ENCODE measurements at places on chromosomes 2 and 18.

- no peak for DNase-seq
Observed at GRCh38 chr2:237675316-237675715, 47.9 kb downstream of the LRRFIP1 start.

DNA sequence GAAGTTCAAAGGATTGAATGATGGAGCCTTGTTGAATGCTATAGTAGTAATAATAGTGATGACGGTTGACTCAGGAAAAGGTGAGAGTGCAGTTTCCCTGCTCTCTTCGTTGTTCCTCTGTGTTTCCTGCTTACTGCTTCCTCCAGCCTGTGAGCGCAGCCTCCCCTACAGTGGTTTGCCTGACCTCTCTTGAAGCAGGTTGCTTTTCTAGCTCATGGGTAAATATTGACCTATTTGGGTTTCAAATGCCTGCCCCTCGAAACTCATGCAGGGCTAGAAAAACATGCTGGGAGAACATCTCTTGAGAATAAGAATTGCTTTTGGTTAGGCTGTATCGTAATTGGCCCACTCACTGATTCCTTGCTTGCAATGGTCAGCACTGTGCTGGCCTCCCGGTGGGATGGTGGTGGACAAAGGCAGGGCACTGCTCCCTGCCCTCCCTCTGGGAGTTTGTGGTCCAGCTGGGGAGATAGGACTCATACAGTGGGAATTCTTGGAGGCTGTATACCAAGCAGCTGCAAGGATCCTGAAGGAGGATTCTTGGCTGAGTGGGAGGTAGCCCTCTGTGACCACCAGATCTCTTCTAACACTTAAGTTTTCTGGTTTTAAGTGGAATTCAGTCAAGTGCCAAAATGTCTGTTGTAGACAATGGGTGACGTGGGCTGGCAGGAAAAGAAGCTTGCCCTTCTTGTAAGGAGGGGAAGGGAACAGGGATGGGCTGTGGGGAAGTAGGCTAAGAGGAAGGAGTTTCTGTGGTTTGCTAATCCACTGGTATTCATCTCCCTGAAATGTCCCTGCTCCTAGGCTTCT, 5.4 kb upstream of the RNF181 start:
- peak; percentile 85 for DNase-seq

GRCh38 chr2:211181626-211182025, 625.2 kb downstream of the CPS1 start:
- DNase-seq = no peak

GRCh38 chr2:210577263-210578071, 21.1 kb downstream of the CPS1 start:
- peak; percentile 9 for DNase-seq

GRCh38 chr2:44560352-44560751, 198.6 kb downstream of the CAMKMT start:
- no peak for DNase-seq

DNA sequence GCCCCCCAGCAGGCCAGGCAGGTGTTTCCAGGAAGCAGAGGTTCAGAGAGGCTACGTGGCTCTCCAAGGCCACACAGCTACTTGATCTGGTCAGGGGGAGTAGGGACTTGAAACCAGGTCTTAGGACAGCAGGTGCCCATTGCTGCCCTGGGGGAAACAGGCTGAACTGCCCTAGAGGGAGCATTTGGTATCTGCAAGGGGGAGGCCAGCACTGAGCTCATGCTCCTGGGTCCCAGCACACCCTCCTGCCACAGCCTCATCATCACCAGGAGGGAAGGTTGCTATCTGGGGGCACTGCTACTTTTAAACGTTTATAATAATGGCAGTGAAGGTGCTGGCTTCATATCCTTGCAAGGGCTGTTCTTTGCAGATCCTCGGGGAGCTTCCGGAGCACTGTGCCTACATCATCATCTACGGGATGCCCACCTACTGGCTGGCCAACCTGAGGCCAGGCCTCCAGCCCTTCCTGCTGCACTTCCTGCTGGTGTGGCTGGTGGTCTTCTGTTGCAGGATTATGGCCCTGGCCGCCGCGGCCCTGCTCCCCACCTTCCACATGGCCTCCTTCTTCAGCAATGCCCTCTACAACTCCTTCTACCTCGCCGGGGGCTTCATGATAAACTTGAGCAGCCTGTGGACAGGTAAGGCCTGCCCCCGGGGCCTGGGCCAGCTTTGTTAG, 36.1 kb downstream of the ABCG8 start:
- DNase-seq = no peak

GRCh38 chr18:23213200-23213599, 77.9 kb downstream of the CABLES1 start:
- DNase-seq = no peak

DNA sequence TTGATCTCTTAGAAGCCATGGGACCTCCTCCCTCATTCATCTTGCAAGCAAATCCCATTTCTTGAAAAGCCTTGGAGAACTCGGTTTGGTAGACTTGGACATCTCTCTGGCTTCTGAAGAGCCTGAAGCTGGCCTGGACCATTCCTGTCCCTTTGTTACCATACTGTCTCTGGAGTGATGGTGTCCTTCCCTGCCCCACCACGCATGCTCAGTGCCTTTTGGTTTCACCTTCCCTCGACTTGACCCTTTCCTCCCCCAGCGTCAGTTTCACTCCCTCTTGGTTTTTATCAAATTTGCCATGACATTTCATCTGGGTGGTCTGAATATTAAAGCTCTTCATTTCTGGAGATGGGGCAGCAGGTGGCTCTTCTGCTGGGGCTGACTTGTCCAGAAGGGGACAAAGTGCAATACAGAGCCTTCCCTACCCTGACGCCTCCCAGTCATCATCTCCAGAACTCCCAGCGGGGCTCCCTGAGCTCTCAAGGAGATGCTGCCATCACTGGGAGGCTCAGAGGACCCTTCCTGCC, 20.0 kb downstream of the FOSL2 start:
- DNase-seq = no peak

DNA sequence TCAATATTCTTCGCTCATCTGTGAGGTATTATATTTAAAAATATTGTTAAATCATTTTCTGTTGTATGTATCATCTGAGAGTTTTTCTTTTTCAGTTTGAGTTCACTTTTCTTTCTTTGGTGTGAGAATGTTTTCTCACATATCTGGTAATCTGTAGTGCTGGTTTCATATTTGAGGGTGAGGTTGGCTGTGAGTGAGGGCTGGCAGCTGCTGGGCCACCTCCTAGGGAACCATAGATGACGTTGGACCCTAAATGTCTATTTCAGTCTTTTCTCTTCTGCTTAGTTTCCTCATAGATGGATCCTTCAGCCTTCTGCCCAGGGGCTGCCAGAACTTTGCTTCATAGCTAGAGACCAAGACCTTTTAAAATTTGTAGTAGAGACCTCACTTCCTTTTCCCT, 33.5 kb downstream of the MGAT5 start:
- no peak for DNase-seq

GRCh38 chr2:143936538-143936847, 583.4 kb downstream of the ZEB2 start:
- DNase-seq = no peak

DNA sequence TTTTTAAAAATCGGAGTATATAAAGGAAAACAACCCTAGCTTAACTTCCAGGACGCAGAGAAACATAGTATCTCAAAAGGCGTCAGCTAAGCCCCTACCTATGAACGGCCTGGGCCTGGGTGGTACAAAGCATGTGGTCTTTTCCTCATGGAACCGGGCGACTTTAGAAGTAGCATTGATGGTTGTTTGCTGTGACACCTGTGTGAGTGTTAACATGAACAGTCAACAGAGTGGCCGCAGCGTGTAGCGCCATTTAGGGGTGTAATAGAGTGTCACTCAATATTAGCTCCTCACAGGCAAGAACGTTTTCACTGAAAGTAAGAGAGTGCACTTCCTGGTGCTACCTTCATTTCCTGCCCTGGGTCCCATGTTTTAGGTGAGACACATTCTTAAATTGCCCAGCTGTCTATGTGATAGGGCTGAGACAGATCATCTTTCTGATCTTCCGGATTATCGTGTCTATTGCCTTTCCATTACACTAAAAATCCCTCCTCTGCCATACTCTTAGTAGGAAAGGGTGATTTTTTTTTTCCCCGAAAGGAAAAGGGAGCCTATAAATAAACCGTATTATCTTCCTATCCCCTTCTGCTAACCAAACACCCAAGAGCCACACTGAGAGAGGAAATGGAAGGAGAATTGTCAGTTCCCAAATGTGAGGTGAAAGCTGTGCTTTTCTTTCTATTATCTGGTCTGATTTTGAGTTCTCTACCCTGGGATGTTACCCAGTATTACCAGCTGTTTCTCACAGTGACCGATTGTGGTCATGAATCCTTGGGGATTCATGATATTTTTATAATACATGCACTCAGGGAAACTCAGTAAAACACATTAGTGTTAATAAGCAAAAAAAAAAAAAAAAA, 1.3 kb downstream of the GORASP2 start:
- no peak for DNase-seq

- DNase-seq = peak; percentile 10
Observed at GRCh38 chr2:205889114-205889513, 196.9 kb downstream of the INO80D start.

GRCh38 chr2:101770726-101771125, 73.2 kb downstream of the MAP4K4 start:
- no peak for DNase-seq

DNA sequence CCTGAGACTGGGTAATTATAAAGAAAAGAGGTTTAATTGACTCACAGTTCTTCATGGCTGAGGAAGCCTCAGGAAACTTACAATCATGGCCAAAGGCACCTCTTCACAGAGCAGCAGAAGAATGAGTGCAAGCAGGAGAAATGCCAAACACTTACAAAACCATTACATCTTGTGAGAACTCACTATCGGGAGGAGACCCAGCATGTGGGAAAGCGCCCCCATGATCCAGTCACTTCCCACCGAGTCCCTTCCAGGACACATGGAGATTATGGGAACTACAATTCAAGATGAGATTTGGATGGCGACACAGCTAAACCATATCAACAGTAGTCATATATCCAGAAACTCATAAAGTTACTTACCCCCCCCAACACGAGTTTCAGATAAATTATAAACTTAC, 28.6 kb downstream of the TLK1 start:
- DNase-seq = no peak

DNA sequence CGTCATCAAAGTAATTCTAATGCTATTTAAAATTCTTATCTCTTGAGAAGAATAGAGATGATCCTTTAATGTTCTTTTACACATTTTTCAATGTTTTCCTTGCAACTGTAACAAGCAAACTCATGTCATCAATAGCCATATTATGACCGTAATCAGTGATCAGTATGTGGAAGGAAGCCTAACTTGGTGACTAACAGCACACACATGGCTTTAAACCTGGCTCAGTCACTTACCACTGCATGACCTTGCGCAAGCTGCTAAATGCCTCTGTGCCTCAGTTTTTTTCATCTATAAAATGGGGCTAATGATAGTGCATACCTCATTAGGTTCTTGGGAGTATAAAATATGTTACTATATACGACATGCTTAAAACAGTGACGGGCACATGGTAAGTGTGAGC, 149.7 kb downstream of the BCL2 start:
- DNase-seq = no peak

DNA sequence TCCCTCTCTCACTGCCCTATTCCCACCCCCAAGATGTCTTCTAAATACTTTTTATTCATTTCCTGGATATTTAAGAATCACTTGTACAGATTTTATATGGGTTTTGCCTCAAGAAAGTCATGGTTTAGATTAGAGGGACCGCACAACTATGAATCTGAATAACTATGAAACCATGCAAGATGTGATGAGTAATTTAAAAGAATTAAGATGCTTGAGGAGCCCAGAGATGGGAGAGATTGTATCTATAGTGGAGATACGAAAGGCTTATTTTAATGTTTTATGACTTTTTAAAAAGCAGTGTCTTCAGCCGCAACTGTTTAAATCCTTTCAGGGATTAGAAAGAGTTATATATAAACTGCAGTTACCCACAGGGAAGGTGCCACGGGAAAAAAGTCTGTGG, 324.1 kb downstream of the LPIN1 start:
- DNase-seq = no peak

DNA sequence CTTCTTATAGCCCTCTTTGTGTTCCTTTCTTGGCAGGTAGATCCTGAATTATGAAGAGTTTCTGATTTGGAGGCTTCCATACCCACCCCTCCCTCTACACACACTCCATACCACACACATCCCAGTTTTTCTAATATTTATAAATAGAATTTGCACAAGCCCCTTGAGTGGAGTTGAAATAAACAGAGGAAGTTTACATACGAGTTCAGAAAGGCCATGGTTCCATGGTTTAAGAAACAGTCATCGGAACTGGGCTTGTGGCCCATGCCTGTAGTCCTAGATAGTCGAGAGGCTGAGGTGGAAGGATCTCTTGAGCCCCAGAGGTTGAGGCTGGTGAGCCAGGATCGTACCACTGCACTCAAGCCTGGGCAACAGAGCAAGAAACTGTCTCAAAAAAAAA, 62.7 kb upstream of the TANC1 start:
- no peak for DNase-seq

GRCh38 chr2:124778076-124778475, 753.0 kb downstream of the CNTNAP5 start:
- DNase-seq = no peak

GRCh38 chr18:69400976-69401225, 213 bp downstream of the DOK6 start:
- DNase-seq = no peak

Measured in non-pigmented ciliary epithelial cell (primary cell).